Right renal pelvis (tissue), 4 donors: ENCODE measurements at places on chromosomes 12 and 14.
A peak's percentile ranks its signal among the peaks of the same experiment; 100 is the strongest.

- DNase-seq: no peak
These were observed 20.2 kb downstream of the ADGRD1 start for GRCh38 chr12:130973906-130974305.

GRCh38 chr14:104287301-104288009 lies 149.1 kb downstream of the KIF26A start:
- DNase-seq: no peak

DNA sequence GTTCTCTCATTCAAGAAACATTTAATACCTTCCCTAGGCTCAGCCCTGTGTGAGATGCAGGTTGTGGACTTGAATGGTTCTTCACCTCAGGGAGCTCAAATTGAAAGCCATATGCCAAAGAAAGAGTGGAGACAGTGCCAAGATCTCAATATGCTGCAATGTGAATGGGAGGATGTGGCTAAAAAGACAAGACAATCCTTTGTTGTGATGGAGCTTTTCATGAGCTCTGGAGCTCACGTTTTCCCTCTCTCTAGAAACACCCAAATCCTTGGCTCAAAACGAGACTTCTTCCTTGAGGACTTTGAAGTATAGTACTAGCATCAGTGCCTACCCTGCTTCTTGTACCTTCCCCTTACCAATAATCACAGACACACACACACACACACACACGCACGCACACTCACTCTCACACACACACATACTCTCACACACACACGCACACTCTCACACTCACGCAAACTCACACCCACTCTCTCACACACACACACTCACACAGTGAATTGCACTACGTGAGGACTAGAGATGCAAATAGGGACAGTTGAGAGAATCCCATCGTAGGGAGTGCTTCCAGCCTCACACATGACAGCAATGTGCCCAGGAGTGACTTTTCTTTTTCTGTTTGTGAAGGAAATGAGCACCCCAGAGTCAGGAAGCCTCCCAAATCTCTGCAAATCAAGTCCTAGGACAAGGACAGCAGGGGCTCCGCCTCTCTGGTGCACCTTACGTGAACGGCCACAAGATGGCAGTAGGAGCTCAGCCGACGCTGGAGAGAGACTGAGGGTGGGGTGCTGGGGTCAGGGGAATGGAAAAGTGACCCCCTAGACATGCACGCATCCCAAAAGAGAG lies 231.4 kb downstream of the PCNX1 start:
- DNase-seq: no peak

DNA sequence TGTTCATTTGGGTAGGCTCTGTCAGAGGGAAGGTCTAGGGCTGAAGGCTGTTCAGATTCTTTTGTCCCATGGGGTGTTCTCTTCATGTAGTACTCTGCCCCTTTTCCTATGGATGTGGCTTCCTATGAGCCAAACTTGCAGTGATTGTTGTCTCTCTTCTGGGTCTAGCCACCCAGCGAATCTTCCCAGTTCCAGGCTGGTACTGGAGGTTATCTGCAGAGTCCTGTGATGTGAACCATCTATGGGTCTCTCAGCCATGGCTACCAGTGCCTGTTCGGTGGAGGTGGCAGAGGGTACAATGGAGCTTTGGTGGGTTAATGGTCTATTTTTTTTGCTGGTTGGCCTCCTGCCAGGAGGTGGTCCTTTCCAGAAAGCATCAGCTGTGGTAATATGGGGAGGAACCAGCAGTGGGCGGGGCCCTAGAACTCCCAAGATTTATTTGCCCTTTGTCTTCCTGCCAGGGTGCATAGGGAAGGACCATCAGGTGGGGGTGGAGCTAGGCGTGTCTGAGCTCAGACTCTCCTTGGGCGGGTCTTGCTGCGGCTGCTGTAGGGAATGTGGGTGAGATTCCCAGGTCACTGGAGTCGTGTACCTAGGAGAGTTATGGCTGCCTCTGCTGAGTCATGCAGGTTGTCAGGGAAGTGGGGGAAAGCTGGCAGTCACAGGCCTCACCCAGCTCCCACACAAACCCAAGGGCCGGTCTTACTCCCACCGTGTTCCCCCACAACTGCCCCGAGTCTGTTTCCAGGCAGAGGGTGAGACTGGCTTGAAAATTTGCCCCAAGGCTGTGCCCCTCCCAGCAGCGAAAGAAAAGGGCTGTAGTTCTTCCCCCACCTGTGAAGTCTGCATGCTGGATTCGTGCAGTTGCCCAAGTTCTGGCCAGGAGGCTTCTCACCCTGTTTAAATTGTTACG lies 17.5 kb downstream of the MTRFR start:
- DNase-seq: no peak

DNA sequence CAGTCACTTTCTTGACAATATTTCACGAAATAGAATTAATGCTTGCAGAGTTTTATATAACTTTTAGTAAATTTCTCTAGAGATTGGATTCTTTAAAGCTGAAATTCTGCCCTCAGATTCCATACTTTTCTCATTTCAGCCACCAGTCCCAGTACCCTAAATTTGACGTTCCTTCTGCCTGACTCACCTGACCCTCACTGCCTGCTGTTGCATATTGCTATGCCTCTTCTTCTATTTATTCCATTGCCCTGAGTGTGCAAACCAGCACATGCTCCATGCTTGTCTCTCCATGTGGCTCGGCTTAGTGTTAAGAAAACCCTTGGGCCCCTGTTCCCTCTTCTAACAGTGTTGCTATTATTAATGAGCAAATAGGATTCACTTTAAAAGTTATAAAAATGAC lies 533.3 kb downstream of the LRFN5 start:
- DNase-seq: no peak

GRCh38 chr14:105256292-105256960 lies 8.1 kb downstream of the BTBD6 start:
- no peak for DNase-seq

DNA sequence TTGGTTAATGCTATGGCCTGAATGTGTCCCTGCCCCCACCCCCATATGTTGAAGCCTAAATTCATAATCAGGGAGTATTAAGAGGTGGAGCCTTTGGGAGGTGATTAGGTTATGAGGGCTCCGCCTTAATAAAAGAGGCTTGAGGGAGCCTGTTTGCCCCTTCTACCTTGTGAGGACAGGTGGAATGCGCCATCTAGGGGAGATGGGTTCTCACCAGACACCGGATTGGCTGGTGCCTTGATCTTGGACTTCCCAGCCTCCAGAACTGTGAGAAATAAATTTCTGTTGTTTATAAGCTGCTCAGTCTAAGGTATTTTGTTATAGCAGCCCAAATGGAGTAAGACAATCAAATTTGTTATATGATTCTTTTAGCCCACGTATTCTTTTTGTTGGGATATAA lies 148.3 kb downstream of the PTCSC3 start:
- no peak for DNase-seq

DNA sequence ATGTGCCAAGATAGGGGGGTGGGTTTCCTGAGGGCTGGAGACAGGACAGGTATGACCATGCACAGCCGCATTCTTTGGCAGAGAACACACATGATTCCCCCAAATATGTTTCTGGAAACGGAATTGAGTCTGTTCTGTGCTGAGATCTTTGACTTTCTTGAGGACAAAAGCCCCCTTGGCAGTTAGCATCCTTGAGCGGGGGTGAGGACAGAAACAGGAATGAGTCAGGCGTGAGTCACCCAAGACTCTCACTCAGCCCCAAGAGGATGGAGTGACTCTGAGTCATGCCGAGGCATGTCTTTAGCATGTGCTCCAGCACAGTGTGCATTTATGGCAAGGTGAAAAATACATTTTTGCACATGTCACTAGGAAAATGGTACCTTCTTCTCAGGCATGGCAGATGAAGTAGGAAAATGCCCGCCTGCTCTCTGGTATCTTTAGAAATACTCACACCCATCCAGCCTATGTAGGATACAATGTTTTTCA lies 52.1 kb downstream of the DAD1 start:
- DNase-seq: no peak

DNA sequence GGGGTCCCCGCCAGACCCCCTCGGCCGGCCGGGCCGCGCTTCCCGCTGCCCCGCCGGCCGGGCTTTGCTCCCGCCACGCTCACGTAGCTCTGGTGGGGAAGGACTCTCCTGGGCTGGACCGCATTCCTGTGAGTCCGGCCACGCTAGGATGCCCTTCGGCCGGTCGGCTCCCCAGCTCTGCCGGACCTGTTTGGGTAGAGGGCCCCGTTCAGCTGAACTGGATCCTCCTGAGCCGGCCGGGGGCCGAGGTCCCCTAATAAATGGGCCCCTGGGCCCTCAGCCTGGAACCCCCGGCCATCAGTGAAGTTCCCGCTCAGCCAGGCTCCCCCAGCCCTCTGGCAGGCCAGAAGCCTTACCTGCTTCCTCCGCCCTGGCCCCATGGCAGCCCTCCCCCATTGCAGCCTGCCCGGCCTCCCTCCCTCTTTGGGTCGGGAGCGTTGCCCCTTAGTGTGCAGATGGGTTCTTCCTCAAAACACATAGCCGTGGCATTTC lies 593 bp downstream of the UNC119B start:
- no peak for DNase-seq

DNA sequence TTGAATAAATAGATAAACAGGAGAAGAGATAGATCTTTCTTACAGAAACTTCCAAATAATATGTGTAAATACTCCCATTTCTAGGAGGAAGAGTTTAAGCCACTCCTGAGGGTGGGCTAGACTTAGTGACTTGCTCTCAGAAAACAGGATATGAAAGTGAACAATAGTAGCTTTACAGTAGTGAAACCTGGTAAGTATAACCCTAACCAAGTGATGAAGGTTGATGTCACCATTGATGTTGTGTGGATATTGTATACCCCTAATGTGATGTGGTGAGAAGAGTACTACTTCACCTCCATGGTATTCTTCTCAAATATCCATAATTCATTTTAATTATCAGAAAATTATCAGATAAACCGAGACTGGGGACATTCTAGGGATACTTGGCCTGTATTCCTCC lies 20.9 kb downstream of the AKAP6 start:
- no peak for DNase-seq

DNA sequence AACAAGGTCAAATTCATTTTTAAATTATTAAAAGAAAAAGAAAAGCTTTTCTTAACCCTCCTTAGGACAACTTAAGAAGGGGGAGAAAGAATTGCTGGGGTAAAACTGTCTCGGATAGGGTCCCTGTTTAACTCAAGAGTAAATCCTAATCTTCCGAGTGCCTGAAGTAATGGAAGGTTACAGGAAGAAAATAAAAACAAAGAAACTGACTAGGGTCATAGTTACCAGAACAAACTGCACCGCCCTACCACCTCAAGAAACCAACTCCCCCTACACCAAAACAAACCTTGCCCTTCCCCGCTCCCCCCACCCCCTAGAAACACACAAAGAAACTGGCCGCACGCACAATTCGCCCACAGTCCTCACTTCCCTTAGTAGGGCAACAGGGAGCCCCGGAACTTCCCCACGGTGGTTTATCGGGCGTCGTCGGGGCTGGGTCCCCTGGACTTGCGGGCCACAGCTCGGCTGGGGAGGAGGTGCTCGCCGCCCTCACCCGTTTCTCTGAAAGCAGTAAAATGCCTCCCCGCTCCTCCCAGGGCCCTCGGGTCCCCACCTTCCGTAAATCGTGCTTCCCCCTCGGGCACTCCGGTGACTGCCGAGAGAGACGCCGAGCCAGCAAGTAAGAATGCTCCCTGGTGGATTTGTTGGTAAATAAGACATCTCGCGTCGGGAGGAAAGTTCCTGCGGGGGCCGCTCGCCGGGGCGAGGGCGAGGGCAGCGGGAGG lies 2.4 kb downstream of the SINHCAF start:
- no peak for DNase-seq

DNA sequence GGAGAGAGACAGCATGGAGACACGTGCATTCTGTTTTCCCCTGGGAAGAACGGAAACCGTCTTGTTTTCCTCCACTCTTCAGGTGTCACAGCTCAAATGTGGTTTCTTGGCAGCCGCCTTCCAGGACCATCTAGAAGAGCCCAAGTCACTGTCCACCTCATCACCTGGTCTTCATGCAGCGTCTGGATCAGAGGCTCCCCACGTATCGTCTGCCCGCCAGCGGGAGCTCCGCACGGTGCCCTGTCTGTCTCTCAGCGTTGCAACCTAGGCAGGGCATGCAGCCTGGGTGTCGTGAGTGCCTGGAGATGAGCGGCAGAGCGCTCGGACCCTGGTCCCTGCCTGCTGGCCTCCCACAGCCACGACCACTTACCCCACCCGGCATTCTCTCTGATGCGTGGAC lies 117.5 kb downstream of the PIWIL1 start:
- DNase-seq: no peak

DNA sequence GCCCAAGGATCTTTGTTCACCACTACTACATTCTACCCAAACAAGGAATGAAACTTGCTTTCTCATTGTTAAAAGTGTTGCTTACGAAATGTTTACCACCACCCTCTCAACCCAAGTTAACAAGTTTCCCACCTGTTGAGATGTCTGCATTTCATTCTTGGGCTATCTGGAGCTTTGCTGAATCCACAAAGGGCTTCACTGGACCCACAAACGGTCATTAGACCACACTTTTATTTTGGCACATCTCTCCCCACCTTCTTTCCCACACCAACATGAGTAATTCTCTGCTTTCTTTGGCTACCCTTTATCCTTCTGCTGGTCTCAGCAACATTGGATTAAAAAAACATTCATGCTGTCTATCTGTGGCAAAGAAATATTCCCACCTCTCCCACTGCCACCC lies 78.0 kb downstream of the TMEM260 start:
- no peak for DNase-seq

- DNase-seq: no peak
These were observed 18.6 kb downstream of the RASSF8 start for GRCh38 chr12:25977047-25977446.

- peak; percentile 23 for DNase-seq
These were observed 2.2 kb downstream of the BAZ1A start for GRCh38 chr14:34872822-34873588.

- DNase-seq: no peak
These were observed 21.9 kb downstream of the HIP1R start for GRCh38 chr12:122856999-122857671.

DNA sequence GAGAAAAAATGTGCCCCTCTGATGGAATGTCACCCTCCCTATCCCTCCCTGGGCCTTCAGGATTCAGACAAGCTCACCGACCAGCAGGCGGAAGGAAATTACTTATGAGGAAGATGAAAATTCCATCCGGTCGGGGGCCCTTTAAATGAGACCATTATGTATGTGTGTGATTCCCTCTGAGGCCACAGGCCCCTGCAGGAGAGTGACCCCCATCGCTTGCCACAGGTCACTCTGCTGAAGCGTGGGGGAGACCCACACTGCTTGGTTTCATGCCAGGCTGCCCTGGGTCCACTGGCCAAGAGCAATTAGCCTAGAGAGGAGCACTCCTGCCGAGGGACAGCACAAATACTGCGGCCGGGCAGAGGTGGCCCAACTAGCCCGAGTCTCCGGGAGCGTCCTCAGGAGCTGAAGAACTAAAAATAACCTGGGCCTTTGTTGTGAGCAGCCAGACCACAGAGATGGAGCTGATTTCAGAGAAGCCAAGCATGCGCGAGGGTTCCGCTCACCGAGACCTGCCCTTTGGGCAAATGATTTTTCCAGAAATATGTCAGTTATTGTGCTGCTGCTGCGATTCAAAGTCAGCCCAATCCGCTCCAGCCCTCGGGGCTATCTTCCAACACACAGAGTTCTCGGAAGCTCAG lies 276.4 kb downstream of the DPF3 start:
- no peak for DNase-seq

- no peak for DNase-seq
These were observed 97.5 kb downstream of the PPP2R5C start for GRCh38 chr14:101858791-101859537.
